ENCODE measurements at places on chromosomes 3 and 15.
A peak's percentile ranks its signal among the peaks of the same experiment; 100 is the strongest.

DNA sequence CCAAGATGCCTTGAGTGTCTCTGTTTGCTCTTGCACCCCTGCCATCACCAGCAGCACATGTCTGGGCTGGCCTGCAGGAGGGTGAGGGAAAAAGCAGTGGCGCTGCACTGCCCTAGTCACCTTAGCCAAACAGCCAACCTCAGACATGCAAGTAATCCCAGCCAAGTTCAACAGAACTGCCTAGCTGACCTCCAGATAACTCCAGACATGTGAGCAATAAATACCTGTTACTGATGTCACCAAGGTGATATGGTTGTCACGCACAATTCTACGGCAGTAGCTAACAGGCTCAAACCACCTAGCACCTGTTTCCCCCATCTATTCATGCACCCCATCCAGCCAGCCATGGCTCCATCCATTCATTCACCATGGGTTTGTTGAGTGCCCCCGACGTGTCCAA is 99.9 kb downstream of the SRGAP3 start:
- no peak for DNase-seq

DNA sequence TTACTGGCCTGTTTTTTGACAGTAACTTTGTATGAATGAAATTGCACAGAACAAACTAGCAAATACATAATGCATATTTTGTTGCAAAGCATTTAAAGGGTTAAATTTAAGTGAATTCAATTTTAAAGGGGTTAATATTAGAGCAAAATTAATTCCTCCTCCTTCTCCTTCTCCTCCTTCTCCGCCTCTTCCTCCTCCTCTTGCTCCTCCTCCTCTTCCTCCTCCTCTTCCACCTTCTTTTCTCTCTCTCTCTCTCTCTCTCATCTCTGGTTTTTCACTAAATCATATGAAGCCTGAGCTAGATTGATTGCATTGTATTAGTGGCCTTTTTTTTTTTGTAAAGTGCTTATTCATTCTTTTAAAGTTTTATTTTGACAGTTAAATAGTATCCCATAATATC is 154.5 kb downstream of the THRB start:
- no peak for DNase-seq

- no peak for DNase-seq
Observed at GRCh38 chr15:28026221-28026620, 72.9 kb downstream of the OCA2 start.

- DNase-seq: peak; percentile 2
Observed at GRCh38 chr3:168273917-168274316, 178.2 kb upstream of the GOLIM4 start.

DNA sequence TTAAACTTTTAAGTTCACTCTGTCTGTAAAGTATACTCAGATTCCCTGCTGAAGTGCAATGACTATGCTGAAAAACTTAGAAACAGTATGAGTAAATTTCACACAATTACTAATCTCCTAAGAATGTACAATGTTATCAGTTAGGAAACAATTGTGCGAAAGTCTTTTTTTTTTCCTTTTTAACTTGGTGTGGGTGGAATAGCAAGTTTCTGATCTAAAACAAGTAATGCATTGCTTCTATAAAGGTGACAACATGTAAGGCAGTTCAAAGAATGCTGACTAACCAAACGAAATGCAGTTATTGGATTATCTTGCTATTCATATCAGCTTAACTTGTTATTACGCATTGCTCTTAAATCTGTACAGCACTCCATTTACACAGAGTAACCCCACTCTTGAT is 19.3 kb upstream of the SLC12A8 start:
- no peak for DNase-seq

- peak; percentile 97 for DNase-seq
Observed at GRCh38 chr3:188947401-188948280, 224.1 kb upstream of the TPRG1 start.

- no peak for DNase-seq
Observed at GRCh38 chr15:60762638-60763037, 283.7 kb upstream of the ICE2 start.

GRCh38 chr15:90674476-90674875 is 42.7 kb upstream of the BLM start:
- no peak for DNase-seq

DNA sequence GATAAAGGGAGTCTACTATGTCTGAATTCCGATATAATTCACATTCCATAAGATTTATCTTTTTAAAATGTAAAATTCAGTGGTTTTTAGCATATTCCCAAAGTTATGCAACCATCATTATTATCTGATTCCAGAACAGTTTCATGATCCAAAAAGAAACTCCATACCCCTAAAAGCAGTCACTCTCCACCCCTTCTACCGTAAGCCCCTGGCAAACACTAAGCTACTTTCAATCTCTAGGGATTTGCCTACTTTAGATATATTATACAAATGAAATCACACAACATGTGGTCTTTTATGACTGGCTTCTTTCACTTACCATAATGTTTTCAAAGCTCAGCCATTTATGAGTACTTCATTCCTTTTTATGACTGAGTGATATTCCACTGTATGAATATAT is 65.6 kb downstream of the TMEM212 start:
- no peak for DNase-seq

GRCh38 chr15:79418693-79419279 is 13.3 kb upstream of the MINAR1 start:
- DNase-seq: no peak

GRCh38 chr15:85008474-85009260 is 27.0 kb downstream of the PDE8A start:
- DNase-seq: no peak

DNA sequence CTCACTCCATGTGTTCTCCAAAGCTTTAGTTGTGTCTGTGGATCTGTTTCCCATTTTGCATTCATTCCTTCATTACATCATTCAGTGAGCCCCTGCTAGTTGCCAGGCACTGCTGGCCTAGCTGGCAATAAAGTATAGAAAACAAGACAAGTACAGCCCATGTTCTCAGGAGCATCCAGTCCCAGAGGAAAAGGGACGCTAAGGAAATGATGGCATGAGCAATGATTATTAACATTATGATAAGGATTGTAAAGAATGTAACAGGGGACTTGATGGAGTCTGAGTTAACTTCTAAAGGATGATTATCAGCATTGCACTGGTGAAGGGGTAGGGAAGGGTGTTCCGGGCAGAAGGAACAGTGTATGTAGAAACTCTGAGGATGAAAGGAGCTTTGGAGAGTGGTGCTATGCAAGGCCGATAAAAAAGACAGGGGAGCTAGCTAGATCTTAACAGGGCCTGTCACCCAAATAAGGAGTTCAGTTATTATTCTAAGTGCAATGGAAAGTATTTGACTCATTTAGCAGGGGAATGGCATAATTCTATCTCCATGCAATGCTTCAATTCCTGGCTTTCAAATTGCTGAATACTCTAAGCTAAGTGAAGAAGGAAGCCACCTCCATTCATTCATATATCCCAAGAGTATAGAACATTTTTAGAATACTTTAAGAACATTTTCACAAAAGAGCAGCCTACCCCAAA is 258.2 kb upstream of the STT3B start:
- DNase-seq: no peak

- DNase-seq: no peak
Observed at GRCh38 chr15:73328981-73329380, 39.8 kb downstream of the HCN4 start.

DNA sequence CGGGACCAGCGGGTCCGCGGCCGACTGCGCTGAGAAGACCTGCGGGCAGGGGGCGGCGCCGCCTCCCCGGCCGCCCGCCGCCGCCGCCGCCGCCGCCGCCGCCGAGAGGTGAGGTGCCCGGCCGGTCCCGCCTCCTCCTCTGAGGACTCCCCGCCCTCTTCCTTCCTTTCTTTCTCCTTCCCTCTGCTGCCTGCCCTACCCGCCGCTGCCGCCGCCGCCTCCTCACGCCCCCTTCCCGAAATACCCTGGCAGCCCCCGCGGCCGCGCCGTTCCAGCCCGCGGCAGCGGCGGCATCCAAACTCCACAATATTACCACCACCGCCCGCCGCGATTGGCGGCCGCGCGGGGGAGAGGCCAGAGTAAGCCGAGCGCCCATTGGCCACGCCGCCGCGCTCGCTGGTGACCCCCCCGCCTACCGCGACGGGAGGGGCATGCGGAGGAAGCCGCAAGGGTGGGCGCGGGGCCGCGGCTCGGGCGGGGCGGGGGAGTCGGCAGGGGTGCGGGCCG is 61.8 kb upstream of the ANKRD28 start:
- DNase-seq: peak; percentile 88

DNA sequence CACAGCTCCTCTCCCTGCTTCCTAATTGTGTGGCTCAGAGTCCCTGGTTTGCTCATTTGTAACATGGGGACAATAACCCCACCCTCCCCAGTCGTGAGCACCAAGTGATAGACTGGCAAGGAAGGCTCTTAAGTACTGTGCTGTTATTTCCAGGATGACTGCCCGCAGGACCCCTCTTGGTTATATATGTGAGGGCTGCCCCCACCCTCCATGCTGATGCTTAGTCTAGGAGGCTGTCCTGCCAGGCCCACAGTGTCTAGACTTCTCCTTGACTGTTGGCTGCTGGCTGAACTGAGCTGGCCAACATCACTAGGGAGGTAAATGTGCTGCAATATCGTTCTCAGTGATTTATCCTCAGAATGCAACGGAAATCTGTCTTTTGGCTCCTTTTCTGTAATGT is 45.1 kb downstream of the RAB11A start:
- DNase-seq: peak; percentile 32

- DNase-seq: no peak
Observed at GRCh38 chr15:20272422-20273184, 269.0 kb downstream of the GOLGA6L6 start.

DNA sequence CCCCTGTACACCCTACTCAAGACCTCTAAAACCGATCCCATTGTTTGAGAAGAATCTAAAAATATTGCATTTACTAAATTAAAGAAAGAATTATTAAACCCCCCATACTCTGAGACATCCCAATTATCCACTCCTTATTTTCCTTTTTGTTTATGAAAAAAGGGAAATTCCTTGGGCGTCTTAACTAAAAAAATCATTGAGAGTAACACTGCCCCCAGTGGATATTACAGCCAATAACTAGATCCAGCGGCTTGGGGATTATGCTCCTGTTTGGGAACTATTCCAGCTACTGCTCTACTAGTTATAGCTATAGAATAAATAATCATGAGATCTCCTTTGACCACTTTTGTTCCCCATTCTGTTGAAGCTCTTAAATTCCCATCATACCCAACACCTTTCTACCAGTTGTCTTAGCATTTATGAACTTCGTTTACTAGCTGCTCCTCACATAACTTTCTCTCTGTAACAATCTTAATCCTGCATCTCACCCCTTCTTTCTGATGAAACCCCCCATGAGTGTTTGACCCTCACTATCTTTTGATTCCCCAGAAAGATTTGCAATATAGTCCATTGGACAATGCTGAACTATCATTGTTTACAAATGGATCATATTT is 12.7 kb upstream of the CFAP91 start:
- DNase-seq: no peak

GRCh38 chr3:60160111-60160821 is 1091.0 kb downstream of the FHIT start:
- no peak for DNase-seq
